ENCODE measurements at places on chromosomes 4 and X.

GRCh38 chr4:42641656-42642055 is 15.2 kb downstream of the ATP8A1 start:
- DNase-seq = no peak

GRCh38 chr4:118356731-118357130 is 3.9 kb upstream of the PRSS12 start:
- no peak for DNase-seq

- DNase-seq = no peak
Observed at GRCh38 chr4:55138367-55138766, 13.0 kb upstream of the KDR start.

- DNase-seq = no peak
Observed at GRCh38 chr4:140291259-140291658, 82.2 kb upstream of the SCOC start.

GRCh38 chr4:140004549-140004895 is 149.5 kb downstream of the MAML3 start:
- DNase-seq = no peak

DNA sequence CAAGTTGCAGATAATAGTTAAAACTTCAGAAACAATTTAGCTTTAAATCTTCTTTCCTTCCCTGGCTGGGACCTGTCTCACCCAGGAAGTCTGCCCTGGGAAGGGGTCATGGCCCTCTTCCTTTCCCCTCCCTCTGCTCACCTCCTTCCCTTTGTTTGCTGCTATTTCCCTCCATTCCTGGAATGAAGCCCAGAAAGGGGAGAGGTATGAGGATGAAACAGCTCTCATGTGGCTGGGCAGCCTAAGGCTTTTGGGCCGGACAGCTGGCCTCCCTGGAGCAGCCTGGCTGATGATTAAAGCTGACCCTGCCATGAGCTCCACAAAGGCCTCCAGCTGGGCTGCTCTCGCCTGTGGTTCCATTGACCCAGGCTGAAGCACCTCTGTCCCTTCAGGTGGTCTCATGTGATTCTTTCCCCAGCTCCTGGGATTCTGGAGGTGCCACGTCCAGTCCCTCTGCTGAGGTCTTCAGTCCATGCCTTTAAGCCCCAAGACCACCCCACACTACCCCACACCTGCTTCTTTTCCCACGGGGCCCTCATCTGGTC is 202.1 kb downstream of the PTTG2 start:
- no peak for DNase-seq

GRCh38 chr4:138190452-138190858 is 51.7 kb downstream of the SLC7A11 start:
- DNase-seq = no peak

DNA sequence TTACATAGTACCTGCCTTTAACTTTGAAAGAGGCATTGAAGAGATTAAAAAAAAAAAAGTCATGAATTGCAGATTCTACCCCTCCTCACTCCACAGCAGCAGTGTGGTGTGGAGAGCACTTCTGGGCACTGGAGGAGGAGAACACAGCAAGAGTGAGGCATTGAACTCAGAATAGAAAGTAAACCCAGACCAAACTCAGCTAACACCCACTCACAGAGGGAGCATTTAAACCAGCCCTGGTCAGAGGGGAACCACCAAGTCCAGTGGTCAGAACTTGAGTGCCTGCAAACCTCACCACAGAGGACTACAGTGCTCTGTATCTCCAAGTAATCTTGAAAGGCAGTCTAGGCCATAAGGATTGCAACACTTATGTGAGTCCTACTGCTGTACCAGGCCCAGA is 15.6 kb upstream of the UGT2A1 start:
- DNase-seq = no peak

GRCh38 chr4:33386764-33387163 is 2666.6 kb downstream of the PCDH7 start:
- DNase-seq = no peak

DNA sequence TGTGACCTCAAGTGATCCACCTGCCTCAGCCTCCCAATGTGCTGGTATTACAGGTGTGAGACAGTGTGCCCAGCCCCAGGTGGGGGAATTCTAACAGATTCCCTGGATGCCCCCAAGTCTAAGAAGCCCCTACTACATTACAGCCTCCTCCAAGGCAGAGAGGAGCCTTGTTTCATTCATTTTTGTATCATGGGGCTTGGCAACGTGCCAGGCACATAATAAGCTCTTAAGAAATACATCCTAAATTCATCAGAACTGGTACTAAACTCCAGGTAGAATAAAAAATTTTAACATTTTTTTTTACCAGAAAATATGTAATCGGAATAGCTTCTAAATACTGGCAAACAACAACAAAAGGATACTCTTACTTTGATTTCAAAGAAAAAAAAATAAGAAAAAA is 127.1 kb downstream of the CHIC2 start:
- no peak for DNase-seq

DNA sequence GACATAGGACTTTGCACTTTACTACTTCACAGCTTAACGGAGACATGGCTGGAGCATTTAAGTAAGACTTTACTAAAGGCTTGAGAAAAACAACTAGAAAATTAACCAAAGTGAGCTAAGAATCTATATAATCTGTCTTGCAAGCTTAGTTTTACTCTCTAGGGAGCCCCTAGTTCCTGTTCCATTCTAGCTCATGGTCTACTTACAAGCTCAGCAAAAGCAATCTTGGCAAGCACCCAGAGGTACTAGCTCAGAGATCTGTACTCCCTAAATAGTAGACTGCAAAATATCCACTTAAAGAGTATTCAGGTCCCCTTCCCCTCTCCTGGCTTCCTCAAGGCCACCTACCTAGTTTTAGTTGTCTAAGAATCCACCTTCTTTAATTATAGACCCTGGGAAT is 469.0 kb downstream of the IDS start:
- DNase-seq = no peak

DNA sequence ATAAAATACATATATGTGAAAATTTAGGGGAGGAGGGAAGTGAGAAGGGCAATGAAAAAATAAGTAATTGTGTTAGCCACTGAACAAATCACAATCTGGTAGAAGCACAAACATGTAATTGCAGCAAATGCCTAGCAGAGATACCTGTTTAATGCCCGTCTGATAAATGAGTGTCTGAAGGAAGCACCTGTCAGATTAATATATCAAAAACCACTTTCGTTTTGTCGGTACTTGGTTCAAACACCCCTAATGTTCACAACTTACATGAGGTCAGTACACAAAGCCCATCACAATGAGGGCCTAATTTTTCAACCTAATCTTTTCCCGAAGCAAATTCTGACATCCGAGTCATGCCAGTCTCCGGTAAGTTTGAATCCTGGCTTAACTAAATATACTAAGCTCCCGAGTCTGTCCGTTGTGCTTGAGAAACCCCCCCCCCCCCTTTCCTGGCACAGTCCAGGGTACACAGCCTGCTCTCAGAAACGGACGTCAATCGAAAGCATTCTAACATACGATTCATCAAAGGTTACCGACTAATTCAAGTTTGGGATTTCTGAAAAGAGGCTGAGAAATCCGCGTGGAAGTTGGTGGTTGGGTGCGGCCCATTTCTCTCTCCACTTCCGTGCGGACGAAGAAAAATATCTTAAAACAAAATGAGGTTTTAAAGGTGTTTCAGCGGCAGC is 758 bp downstream of the SDAD1 start:
- DNase-seq = no peak

DNA sequence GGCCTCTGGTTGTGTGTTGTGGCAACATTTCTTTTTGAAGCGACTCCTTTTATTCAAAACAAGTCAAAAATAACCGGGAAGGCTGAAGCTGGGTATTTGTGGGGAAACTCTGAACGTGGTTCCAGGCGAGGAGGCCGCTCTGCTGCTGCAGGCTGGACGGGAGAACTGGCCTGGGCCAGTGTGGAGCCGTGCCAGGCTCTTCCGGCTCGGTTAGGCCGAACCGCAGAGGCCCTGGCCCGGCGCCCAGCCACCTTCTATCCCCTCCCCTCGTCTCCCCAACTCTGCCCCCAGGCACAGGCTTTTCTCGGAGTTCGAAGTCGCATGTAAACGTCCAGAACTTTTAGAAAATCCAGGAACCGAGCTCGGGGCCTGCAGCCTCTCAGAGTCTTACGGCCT is 2.4 kb upstream of the BCOR start:
- DNase-seq = no peak

DNA sequence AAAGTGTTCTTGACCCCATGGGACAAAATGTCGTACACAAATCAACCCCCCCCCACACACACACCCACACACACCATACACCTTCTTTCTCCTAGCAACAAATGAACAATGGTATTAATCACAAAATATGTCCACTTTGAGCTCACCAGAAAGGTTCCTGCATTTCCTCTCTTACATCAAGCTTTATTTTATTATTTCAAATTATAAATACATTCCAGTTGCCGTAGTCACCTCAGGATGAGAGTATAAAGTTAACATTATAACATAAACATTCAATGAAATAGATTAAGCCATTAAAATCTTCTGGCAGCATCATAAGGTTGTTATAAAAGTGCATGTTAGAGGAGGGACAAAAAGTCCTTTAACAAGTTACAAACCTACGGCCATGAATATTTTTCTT is 7.3 kb downstream of the XK start:
- no peak for DNase-seq

- no peak for DNase-seq
Observed at GRCh38 chr4:107834241-107834794, 9.6 kb downstream of the SGMS2 start.

- DNase-seq = no peak
Observed at GRCh38 chr4:153713866-153714646, 30.0 kb downstream of the TLR2 start.

Measured in activated CD4-positive, alpha-beta T cell treated with anti-CD3 and anti-CD28 coated beads, Interleukin-2, amount 50 U/mL, for 4 hours (primary cell).